Type B pancreatic cell (in vitro differentiated cells): ENCODE measurements at places on chromosomes 12 and 14. TPM values are rescaled to one million over a fixed set of nuclear protein-coding genes. Genes with fewer than 3 reads are reported as not detected.

GRCh38 chr12:33205981-33206380 is 233.6 kb downstream of the SYT10 start:
- H3K36me3 ChIP-seq = no peaks in the 10 kb centered on the region
- no peak for DNase-seq
- H3K27ac ChIP-seq = no peak overlapping the region

- DNase-seq = no peak
- H3K27me3 ChIP-seq = peaks cover 16% of the 10 kb centered on the region
- H3K4me3 ChIP-seq = peak overlapping the region; percentile 8
- H3K27ac ChIP-seq = peak overlapping the region; percentile 73
- no peaks in the 10 kb centered on the region for H3K36me3 ChIP-seq
- peaks cover 21% of the 10 kb centered on the region for H3K4me1 ChIP-seq
These were observed 1.1 kb upstream of the SOAT2 start for GRCh38 chr12:53101931-53102781.

DNA sequence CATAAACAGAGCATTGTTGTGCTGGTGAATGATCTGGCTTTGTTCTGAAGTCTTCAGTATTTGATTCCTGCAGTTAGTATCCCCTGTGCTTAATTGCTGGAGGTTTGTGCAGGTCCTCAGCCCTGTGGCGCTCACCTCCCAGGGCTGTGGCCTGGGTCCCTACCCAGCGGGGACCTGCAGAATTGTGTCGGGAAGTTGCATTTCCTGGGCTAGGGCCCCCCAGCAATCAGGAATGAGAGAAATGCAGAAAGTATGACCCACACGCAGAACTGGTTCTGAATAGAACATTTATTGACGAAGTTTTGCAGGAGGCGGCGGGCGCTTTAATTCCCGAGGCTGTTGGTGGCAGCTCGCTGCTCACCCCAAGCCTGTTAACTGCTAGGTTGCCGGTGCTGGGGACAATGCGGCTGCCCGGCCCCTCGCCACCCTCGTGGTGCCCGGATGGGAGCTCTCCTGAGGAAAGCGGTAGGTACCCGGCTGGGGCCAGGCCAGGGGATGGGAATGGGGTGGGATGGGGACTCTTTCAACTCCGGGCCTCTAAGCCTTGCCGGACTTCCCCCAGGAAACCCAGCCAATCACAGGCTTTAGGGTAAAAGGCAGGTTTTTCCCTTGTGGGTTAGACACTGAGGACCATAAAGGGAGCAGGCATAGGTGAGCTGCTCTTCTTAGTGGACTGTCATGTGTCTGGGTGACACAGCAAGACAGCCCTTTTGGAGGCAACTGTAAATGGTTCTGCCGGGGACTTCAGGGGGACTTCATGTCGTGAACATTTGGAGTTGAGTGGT is 11.6 kb downstream of the PLEKHG3 start:
- H3K36me3 ChIP-seq = peaks cover 50% of the 10 kb centered on the region
- DNase-seq = no peak
- peak overlapping the region; percentile 98 for H3K27ac ChIP-seq
- H3K4me1 ChIP-seq = peaks cover 54% of the 10 kb centered on the region
- H3K4me3 ChIP-seq = peak overlapping the region; percentile 89
- no peaks in the 10 kb centered on the region for H3K27me3 ChIP-seq

RFX4 gene
- total RNA-seq = 0.29 and 25.4 TPM in 2 replicates

GRCh38 chr12:66800046-66800445 is 121.2 kb upstream of the GRIP1 start:
- no peak overlapping the region for H3K4me3 ChIP-seq
- no peak for DNase-seq
- H3K4me1 ChIP-seq = peaks cover 17% of the 10 kb centered on the region
- H3K36me3 ChIP-seq = no peaks in the 10 kb centered on the region

MYF6 gene
- 1.4 TPM in 1 of 2 replicates, not detected in the other for total RNA-seq
